Right renal cortex interstitium (tissue), 3 donors: ENCODE measurements at places on chromosomes 3 and 15. TPM values are rescaled to one million over a fixed set of nuclear protein-coding genes. Genes with fewer than 3 reads are reported as not detected.

UBA7 gene
- 29.6 TPM for polyA plus RNA-seq

LYZL4 gene
- not detected for polyA plus RNA-seq

VILL gene
- polyA plus RNA-seq, result 11.0 TPM

MESP1 gene
- 0.85 TPM for polyA plus RNA-seq

GRCh38 chr3:158763421-158763820 is 31.2 kb upstream of the RARRES1 start:
- DNase-seq, result no peak

DNA sequence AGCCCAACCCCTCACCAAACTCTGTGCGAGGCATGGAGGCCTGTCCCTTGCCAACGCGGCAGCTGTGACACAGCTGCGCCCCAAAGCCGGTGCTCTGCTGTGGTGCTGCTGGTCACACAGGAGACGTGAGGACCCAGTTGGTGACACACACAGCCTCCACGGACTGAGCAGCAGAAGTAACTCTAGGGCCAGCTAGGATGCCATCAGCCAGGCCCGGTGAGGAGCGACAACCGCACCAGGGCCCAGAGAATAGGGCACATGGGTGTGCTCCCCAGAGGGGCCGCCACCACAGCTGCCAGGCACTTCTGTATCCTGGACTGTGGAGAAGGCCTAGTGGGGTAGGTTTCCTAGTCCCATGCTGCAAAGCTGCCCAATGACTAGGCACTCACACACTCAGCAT is 10.7 kb downstream of the ZXDC start:
- DNase-seq, result no peak

GRCh38 chr3:101311676-101312075 is 8.7 kb downstream of the IMPG2 start:
- no peak for DNase-seq

- DNase-seq, result no peak
These were observed 12.6 kb upstream of the SPINK8 start for GRCh38 chr3:48345946-48346572.

DNA sequence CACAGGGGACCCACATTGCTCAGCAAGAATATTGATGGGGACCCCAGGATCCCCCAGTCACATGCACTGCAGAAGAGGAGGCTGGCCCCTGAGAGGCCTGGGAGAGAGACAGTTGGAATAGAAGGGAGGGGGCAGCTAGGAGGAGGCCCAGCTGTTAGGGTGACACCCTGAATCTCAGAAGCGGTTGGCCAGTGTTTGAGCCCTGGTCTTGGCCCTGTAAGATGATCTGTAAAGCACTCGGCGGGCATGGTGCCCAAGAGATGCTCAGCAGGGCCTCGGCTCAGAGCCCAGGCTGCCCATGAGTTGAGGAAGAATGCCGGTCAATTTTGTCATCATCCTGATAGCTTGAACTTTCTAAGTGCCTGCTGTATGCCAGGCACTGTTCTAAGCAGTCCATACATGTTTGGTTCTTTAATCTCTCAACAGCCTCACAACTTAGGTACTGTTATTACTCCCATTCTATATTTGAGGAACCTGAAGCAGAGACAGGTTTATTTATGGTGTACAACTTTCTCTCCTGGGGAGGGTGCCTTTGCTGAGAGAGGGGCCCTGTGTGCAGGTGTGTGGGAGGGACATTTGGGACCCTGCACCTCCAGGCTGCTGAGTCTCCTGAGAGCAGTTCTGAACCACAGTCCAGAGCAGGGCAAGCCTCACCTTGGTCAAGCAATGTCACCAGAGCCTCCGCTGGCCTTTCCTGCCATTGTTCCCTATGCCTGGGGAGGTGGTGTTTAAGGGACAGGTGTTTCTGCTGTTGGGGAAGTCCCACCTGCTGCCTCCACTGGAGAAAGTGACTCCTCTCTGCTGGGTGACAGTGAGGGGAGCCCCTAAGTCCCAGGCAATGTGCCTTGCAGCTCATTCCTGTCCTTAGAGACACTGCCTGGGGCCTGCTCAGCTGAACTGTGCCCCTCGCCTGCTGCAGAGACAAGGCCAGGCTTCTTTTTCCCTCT is 26.0 kb downstream of the SLC6A6 start:
- no peak for DNase-seq
